ENCODE measurements at places on chromosomes 4 and X.

DNA sequence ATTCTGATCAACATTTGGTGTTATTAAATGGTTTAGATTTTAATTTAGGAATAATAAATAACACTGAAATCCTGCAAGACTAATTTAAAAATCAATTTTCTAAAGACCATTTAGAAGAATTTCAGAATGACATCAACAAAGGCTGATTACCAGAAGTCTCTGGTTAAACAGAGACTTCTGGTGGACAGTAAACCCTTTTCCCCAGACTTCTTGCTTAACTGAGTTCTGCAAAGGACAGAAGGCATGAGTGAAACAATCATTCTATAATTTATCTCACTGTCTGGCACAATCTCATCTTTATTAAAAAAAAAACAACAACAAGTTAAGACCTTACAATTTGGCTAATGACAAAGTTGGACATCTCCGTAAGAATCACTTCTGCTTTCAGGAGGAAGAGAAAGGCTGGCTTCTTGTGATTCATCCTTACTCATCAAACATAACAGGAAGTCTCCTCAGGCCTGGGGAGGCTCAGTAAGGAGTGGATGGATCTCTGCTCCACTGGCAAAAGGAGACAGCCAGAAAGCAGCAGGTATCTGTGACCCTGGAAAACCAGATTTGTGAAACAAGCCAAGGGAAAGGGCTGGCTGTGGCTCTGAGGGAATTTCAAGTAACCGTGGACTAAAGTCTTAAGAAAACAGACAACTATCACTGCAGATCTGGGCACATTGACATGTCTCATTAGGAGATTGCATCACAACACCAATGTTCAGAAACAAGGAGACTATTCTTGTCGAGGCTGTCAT is 908 bp upstream of the TLR6 start:
- peak; percentile 96 for ATAC-seq

- ATAC-seq, result no peak
Measured at GRCh38 chr4:85058551-85058950, 92.1 kb upstream of the WDFY3 start.

DNA sequence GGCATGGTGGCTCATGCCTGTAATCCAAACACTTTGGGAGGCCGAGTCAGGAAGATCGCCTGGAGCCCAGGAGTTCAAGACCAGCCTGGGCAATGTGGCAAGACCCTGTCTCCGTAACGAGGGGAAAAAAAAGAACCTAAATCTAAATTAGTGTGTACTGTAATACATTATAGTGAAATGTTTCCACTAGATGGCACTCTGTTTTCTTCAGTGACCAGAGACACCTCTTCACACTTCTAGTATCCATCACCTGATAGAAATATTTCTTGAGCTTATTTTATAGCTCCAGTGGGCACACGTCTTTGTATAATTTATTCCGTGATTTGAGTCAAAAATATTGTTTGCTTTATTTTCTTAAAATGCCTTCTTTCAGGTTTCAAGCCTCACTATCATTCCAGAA is 600.9 kb upstream of the DIPK2B start:
- no peak for ATAC-seq

DNA sequence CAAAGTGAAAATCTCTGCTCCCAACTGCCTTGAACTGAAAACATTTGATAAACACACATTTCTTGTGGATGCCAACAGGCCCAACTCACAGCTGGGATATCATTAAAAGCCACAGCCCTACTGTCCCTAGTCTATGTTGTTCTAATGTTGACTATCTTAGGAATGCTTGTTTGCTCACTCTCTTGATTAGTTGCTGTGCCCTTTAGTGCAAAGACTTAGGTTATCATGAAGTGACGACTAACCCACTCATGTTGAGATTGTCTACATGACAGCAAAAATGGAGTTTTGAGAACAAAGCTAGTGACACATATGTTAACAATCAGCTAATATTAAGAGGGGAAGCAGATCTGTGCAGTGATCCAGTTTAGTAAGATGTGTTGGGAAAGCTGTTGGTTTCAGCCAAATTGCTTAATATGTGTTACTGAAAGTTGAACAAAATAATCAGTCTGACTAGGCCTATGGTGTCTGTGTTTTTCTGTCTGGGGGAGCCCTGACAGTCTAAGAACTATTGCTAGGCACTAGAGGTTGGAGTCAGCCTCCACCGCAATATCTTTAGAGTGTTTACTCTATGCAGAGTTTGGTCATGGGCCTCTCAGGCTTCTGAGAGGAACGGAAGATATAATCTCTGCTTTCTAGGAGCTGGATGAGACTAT is 125.5 kb downstream of the ATG4A start:
- ATAC-seq, result no peak

DNA sequence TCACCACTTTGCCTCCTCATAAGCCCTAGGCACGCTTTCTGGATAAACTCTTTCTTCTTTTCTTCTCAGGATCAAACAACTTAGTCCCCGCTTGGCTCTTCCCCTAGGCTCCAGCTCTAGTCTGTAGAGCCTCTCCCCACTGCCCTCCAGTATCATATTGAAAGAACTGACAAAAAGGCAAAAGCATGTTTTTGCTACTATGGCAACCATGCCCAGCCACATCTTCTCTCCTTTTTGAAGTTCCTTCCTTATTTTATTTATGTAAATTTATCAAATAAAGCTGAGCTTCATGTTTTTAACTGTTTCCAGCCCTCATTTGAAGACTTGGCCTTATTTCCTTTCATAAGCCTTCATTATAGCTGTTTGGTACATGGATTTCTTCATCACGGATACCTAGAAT is 86.0 kb upstream of the LIMCH1 start:
- no peak for ATAC-seq

DNA sequence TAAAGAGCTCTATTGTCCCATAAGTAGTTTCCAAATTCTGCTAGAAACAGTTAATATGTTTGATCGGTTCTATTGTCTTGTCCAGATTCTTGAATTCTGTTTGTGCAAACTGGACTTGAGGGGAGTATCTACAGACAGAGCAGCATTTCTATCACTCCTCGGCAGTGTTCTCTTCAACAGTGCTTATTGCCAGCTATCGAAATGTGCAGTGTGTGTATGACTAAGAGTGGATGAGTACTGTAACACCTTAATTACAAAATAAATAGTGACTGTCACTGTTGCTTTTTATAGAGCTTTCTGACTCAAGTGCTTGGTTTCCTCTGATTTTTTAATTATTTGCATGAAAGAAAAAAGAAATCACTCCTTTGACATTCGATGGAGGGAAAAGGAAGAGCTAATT is 274.6 kb downstream of the RPA4 start:
- ATAC-seq, result no peak

DNA sequence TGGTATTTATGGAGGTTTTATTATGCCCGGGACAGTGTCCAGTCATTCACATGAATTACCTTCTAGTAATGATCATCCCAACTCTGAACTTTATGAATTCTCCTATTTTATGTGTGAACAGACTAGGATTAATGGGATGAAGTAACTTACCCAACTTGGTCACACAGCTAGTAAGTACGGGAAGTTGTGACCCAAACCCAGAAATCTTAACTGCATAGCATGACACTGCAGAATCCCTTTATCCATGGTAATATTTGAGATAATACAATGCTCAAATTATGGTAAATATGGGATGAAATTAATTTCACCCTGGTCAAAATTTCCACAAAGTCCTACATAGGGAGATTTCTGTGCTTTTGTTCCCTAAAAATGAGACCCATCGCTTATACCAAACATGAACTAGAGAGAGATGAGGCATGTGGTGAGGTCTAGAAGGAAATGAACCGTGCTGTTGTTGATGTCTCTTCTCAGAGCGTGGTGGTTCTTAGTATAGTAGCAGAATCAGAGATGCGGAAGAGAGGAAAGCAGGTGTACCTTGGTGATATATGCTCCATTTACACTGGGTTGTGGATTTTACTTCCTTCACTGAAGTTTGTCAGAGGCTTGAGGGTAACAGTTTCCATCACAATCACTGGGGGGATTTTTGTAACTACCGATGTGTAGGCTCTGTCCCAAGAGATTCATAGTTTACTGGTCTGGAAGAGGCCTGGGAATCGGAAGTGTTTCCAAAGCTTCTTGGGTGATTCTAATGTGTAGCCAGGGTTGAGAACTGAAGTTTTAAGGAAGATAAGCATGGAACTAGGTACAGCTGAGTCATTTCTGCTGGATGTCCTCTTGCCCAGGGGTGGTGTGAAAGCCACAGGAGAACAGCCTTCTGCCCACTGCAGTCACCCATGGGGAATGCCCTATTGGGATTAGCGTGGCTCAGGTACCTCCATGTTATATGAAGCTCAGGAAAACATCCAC is 30.2 kb upstream of the FAM9C start:
- ATAC-seq, result peak; percentile 35

GRCh38 chrX:45986971-45987370 is 558.2 kb downstream of the ZNF674 start:
- peak; percentile 82 for ATAC-seq

GRCh38 chr4:80566203-80566872 is 230.8 kb downstream of the CFAP299 start:
- no peak for ATAC-seq

- no peak for ATAC-seq
Measured at GRCh38 chrX:107273795-107274194, 67.4 kb downstream of the DNAAF6 start.

DNA sequence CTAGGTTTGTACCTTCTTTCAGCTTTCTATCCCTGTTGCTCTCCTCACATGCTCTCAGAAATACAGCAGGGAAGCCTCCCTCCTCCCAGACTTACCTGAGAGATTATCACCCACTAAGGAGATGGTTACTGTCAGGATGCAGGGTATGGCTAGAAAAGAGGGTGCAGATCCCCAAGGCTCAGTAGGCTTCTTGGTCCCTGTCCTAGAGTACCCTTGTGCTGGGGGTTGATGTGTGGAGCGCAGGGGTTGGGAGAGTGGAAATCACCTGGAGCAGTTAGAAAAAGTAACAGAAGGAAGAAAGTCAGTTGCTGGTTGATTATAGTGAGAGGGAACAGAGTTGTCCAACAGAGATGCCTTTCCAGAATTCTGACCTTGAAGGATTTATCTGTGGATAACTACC is 80.2 kb downstream of the CNGA2 start:
- no peak for ATAC-seq

DNA sequence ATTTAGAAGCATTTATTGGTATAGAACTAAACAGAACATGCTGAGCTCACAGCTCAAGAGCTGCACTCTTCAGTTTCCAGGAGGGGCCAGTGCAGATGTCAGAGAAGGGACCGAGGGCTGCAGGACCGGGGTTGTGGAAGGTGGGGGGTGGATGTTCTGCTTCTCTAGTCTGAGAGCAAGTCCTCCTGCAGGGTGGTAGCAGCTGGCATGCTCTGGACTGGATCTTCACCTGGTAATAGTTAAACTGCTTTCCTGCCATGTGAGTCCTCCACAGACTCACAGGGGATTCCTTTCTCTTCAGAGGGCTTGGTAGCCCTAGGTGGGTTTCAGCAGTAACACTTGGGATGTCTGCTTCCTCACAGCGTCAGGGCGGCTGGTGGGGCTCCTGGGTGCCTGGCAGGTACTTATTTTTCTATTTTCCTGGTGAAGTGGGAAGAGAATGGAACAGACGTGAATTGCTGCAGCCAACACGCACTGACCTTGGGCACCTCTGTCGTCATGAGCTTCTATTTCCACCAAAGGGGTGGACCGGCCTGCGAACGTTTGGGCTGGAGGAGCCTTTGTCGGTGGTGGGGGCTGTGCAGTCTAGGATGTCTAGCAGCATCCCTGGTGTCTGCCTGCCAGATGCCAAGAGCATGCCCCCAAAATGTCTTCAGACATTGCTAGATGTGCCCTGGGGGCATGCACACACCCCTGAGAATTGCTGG is 2.5 kb downstream of the MAEA start:
- ATAC-seq, result no peak

DNA sequence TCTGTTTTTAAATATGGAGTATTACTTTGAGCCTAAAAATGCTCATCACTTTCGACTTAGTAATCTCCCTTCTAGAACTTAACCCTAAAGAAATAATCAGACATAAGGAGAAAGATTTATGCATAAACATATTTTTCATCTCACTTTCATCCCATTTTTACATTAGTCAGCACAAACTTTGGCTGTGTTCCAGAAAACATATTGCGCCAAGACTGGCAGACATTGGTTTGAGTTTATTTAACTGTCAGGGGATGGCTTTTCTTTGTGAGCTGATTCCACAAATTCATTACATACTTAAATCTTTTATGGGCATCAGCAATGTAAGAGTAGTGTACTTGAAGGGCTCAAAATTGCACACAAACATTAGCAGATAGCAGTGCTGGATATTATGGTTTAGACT is 23.7 kb downstream of the MAOA start:
- no peak for ATAC-seq

- ATAC-seq, result no peak
Measured at GRCh38 chr4:32658019-32658418, 1937.8 kb downstream of the PCDH7 start.

DNA sequence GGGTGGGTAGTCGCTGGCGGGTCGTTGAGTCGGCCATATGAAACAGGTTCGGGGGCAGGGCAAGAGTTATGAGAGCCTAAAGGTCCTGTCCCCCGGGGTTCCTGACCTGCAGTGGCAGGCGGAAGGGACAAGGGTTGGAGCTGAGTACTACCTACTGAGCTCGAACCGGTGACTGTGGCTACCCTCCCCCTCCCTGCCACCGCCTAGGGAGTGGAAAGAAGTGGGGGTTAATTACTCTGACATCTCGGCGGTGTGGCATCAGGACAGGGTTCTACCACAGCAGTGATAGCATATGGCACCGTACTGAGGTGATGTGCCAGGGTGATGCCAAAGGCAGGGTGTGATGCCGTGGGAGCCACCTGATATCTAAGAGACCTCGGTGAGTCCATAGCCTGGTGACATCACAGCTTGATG is 307 bp downstream of the ATG4A start:
- peak; percentile 54 for ATAC-seq

DNA sequence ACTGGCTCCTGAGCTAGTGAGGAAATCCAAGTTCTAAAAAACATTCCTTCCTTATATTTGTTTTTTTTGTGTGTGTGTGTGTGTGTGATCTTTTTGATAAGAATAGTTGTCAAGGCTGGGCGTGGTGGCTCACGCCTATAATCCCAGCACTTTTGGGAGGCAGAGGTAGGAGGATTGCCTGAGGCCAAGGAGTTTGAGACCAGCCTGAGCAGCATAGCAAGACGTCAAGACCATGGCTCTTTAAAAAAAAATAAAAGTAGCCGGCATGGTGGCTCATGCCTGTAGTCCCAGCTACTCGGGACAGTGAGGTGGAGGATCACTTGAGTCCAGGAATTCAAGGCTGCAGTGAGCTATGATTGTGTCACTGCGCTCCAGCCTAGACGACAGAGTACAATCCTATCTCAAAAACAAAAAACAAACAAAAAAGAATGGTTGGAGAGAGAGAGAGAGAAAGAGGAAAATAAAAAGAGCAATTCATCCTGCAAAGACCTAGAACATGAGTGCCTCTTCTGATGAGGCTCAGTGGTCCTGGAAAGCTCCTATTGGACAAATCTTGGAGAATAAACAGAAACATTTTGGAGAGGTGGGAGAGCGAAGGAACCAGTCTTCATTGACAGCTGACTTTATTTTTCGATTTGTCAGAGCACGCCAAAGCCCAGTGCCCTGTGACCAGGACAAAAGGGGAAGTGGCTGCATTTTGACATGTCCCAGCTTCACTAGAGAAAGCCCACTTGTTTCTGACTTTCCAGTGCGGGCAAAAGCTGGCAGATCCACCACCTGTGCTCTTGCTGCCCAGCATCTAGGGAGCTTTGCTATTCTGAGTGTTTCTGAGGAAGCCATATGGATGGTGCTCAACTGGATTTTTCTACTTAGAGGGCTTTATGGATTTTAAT is 244.7 kb downstream of the PALLD start:
- no peak for ATAC-seq
